PC-3 (cell line): ENCODE measurements at places on chromosomes 3 and 15.
A peak's percentile ranks its signal among the peaks of the same experiment; 100 is the strongest.

GRCh38 chr3:33030246-33030645 is 66.7 kb downstream of the GLB1 start:
- DNase-seq, result no peak

DNA sequence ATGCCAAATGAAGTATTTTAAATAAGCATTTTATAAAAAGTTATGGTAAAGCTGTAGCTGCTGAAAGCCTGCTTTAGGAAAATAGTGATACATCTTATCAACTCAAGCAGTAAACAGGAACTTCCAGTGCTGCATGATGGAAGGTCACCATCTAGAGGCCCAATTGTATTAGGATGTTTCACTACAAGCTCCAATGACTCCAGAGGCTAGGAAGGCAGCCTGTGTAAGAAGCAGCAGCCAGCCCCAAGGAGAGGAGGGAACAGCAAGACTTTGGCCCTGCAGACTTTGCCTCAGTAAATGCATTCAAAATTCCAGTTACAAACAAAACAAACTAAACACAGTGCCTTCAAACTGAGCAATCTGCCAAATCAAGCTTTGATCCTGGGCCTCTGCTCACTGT is 32.1 kb downstream of the ILDR1 start:
- DNase-seq, result peak; percentile 39

- DNase-seq, result peak; percentile 81
These were observed at the start of gene SFMBT1 for GRCh38 chr3:53045518-53046170. Gene SFMBT1 (minus strand): TSS chr3:53046073. CDS start chr3:52969128, 76,945 bp downstream.

DNA sequence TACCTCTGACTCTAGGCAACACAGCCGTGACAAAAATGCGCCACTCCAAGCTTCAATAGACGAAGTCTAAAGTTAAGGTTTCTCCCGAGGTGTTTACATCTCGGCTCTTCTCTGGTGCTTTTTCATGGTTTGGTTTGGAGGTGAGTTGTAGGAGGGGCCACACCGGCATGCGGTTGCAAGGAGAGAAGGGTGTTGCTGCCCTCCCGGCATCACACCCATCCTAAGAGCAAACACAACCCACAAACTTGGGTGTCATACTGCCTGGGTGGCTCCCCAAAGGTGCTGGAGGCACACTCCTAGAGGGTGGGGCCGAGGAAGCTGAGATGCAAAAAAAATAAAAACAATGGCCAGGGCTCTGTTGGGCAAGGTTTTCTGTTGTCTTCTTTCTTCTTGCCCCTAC is 225.2 kb upstream of the ICE2 start:
- DNase-seq, result no peak

DNA sequence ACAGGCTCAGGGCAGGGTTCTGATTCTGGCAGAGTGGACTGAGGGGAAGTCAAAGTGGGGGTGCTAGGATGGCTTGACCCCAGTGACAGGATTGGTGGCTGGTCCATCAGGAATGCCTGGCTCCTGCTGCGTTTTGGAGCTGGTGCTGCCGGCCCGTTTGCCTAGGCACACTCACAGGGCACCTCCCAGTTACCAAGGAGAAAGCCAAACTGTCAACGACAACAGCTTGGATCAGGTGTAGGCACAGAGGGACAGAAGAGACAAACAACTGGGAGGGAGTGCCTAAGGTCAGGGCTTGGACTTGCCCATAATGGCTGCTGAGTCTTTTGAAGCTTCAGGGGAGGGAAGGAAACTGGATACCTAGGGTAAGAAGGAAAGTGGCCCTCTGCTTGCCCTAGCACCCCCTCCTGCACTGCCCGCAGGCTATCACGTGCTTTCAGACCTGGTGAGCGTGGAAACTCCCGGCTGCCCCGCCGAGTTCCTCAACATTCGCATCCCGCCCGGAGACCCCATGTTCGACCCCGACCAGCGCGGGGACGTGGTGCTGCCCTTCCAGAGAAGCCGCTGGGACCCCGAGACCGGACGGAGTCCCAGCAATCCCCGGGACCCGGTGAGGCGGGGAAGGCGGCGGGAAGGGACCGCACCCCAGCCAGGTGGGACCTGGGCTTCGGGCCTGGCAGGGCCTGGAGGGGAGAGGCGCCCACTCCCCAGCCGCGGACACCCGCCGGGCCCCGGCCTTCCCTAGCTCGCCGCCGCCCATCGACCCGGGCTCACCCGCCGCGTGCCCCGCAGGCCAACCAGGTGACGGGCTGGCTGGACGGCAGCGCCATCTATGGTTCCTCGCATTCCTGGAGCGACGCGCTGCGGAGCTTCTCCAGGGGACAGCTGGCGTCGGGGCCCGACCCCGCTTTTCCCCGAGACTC is 5.1 kb downstream of the DUOX1 start:
- no peak for DNase-seq

DNA sequence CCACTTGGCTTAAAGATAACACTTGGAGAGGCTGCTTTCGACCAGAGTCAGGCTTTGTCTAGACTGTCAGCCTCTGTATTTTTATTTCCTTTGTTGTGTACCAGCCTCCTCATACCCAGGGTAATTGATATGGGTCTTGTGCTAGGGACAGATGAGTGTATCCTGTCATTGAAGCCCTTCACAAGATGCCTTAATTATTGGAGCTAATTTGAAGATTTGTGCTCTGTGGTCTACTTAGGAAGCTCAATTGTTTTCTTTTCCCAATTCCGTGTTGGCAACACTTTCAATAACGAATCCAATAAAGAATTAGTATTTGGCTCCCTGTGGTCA is 60.5 kb upstream of the DPH6 start:
- no peak for DNase-seq

- no peak for DNase-seq
These were observed 138.4 kb downstream of the TNIK start for GRCh38 chr3:171321559-171322360.

DNA sequence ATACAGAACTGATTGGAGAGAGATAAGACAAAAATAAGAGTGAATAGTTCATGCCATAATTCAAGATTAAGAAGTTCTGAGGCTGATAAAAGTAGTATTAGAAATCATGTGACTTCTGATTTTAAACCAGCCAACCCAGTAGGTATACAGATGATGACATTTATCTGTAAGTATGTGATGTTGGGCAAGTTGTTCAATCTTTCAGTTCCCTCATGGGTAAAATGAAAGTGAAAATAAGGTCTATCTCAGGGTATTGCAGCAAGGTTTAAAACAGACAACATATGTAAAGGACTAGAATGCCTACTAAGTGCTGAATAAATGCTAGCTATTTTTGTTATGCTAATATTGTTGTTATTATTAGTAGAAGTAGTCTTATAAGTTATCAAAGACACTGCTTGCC is 1055.7 kb downstream of the NAALADL2 start:
- no peak for DNase-seq

- DNase-seq, result no peak
These were observed 271.0 kb upstream of the GADL1 start for GRCh38 chr3:31165399-31165860.

DNA sequence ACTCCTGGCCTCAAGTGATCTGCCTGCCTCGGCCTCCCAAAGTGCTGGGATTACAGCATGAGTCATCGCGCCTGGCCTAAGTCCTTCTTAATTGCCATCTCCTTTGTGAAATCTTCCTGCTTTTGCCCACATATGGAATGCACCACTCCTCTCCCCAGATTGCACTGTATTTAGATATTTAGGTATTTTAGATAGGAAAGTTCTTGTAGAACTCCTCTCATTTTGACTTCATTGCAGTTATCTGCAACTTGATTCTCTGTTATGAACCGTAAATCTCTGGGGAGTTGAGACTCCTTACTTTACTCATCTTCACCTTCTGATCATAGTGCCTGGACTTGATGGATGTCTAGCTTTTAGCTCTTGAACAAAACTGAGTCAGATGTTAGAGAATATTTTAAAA is 150.7 kb downstream of the AKAP13 start:
- DNase-seq, result no peak

DNA sequence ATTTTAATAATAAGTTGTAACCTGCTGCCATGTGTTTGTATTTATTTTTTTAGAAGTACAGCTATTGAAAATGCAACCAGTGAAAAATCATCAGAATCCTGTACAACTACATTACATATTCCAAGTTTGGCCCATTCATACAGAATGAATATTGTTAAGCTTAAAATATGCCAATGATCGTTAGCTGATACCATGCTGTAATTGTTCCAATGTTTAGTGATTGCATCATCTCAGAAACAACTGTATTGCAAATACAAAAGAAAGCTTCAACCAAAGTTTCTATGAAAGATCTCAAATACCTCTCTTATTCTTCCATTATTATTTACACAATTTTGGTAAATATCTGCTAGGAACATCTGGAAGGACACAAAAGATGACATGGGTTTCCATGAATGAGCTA is 51.6 kb upstream of the ALCAM start:
- no peak for DNase-seq

DNA sequence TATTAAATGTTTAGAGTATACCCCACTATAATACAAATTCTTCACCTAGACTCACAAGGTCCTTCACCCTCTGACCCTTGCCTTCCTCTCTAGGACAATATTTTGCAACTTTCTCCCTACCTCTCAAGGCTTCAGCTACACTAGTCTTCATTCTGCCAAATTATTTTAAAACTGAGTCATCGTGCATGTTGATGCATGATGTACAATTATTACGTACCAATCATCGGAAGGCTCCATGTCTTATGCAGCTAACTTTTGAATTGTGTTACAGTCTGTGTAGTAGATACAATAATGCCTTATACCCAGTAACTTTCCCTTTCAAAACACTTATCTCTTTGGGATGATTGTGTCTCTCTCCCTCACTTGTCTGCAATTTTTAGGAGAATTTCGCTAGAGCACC is 98.5 kb upstream of the ROBO2 start:
- DNase-seq, result no peak

- DNase-seq, result no peak
These were observed 79.2 kb downstream of the PLSCR2 start for GRCh38 chr3:146390006-146390772.

DNA sequence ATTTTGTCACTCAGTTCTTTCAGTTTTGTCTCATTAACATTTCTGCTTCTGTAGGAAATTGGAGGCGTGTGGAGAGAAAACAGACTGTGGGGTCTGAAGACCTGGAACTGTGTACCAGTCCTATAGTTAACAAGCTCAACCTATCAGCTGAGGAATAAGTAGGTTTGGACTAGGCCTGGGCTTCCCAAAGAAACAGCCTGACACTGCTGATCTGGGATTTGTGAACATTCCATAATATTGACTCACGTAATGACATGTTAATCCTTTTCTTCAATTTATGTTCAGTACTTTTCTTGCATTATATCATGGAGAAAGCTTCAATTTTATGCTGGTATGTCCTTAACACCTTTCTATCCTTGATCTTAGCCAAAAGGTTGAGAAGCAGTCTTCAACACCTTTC is 181.6 kb upstream of the RORA start:
- no peak for DNase-seq

DNA sequence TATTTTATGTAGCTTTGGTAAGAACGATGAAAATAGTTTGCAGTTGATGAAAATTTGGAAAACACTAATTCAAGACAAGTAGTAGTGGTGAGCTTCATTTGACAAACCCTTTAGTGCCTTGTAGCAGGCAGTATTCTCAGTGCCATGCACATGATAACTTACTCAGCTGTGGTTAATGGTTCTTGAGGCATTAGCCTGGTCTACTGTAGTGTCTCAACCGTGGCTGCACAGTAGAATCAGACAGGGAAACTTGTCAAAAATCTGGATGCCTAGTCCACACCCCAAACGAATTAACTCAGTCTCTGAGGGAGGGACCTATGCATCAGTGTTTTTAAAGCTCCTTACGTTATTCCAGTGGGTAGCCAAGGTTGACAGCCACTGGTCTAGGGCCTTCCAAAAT is 45.4 kb downstream of the PSMD6 start:
- DNase-seq, result no peak

GRCh38 chr3:76024640-76025039 is 239.3 kb upstream of the ZNF717 start:
- peak; percentile 63 for DNase-seq

DNA sequence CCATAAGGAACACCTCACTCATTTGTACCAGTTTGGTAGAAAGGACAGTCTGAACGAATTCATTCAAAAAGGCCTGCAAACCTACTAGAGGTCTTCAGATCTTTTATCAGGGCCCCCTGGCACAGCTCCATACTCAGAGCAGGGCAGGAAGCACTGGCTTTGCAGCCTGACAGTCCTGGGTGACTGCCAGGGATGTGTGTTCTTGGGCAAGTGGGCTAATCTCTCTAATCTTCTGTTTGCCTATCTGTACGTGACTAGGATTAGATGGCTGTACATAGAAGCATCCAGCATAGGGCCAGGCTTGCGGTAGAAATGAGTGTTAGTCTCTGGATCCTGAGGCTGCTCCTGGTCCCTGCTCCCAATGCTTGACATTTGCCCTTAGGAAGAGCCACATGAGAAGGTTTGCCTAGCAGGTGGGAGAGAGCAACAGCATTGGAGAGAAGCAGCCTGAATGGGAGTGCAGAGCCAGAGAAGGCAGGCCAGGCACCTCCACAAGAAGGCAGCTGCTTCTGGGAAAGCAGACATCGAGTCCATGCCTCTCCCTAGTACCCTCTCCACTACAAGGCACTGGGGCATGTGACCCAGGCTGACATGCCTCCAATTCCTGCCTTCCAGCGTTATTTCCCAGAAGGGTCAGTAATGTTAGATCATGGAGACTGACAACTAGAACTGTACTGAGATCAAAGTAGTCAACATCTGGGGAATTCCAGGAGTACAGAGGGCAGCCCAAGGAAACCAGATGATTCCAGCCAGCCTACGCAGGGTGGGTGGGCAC is 1.0 kb upstream of the CXCR6 start:
- peak; percentile 16 for DNase-seq

DNA sequence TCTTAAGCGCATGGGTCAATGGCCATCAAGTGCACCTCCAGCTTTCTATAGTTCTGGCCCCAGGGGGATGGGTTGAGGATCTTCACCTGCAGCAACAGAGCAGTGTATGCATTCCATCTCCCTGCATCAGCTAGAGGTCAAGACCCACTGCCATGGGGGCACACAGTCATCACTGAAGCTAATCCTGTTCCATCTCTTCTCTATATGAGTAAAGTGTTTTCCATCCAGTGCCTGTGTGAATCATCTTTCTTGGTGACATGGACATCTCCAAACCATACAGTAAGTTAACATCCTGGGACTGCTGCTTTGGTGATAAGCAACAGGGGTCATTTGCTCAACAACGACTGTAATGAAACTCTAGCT is 4.4 kb upstream of the ENTPD3 start:
- peak; percentile 61 for DNase-seq

DNA sequence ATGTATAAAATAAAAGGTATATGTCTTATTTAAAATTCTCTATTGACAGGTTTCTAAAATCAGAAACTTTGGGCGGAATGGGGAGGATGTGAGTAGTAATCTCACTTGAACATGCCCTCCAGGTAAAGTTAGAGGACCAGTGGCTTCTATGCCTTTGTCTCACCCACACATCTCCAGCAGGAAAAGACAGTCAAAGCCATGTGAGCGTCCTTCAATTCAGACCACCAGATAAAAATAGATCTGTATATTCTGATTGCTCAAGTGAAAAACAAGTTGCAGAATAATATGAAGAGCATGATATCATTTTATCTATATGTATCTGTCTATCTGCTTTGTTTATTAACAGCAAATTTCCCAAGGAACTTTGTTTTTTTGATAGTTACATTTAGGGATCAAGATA is 152.2 kb downstream of the TMCO5A start:
- no peak for DNase-seq

DNA sequence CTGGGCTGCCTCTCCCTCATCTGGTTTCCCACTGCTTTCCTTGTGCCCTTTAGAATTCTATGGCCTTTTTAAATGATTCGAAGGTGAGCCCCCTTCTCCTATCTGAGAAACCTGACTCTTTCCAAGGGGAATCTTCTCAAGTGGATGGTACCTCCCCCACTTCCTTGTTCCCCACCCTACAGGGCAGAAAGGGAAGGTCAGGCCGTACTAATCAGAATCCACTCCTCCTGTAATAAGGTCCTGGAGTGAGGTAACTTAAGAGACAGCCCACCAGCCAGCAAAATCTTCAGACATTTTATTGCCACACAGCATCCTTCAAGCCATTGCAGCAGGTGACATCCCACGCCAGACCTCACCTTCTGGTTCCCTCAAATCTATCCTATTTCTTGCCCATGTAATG is 84.5 kb downstream of the MINAR1 start:
- no peak for DNase-seq
